ENCODE measurements at places on chromosomes 1 and 21. TPM values are rescaled to one million over a fixed set of nuclear protein-coding genes. Genes with fewer than 3 reads are reported as not detected.

- no peaks in the 10 kb centered on the region for H3K36me3 ChIP-seq
- H3K4me3 ChIP-seq = peak overlapping the region; percentile 14
- peaks cover 10% of the 10 kb centered on the region for H3K4me1 ChIP-seq
Observed at GRCh38 chr21:35046880-35047229, 2.2 kb downstream of the RUNX1 start.

GRCh38 chr1:201724766-201725118 is 104.2 kb upstream of the IPO9 start:
- H3K4me1 ChIP-seq = peaks cover 21% of the 10 kb centered on the region
- H3K36me3 ChIP-seq = no peaks in the 10 kb centered on the region
- H3K27me3 ChIP-seq = no peaks in the 10 kb centered on the region

- peaks cover 8% of the 10 kb centered on the region for H3K36me3 ChIP-seq
- H3K27me3 ChIP-seq = no peaks in the 10 kb centered on the region
- no peaks in the 10 kb centered on the region for H3K4me1 ChIP-seq
- H3K27ac ChIP-seq = no peak overlapping the region
Observed at GRCh38 chr1:99749504-99750347, 16.7 kb downstream of the FRRS1 start.

- no peak overlapping the region for H3K4me3 ChIP-seq
- no peaks in the 10 kb centered on the region for H3K27me3 ChIP-seq
- no peaks in the 10 kb centered on the region for H3K36me3 ChIP-seq
- DNase-seq = no peak
- H3K27ac ChIP-seq = no peak overlapping the region
Observed at GRCh38 chr1:73755649-73756048, 442.3 kb downstream of the LRRIQ3 start.

DNA sequence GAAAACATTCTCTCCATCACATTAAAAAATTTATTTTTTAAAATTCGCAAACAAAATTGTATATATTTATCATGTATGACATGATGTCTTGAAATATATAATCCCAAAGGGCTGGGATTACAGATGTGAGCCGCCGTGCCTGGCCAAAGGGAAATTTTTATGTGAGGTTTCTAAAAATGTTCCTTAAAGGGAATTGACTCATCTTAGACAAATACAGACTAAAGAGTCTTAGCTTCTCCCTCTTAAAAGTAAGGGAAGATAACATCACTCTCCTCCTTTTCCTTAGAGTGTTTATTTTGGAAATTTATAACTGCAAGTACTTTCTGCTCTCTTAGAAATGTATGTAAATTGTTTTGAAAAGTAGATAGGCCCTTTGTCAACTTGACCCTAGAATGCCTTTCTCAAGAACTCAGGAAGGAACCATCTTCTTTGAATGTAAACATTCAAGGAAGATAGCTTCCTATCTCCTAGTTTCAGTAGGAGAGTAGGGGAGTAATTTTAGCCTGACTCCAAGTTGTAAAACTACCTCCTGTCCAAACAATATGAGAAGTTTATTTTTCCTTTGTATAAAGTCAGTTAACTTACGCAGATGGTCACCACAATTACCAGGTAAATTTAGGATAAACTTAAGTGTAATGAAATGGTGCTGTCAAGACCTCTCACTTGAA is 59.5 kb downstream of the C21orf91 start:
- H3K27ac ChIP-seq = no peak overlapping the region
- H3K4me3 ChIP-seq = no peak overlapping the region
- H3K36me3 ChIP-seq = no peaks in the 10 kb centered on the region

AMPD1 gene
- total RNA-seq = not detected

CD5L gene
- total RNA-seq = not detected

ZMYND12 gene
- not detected for total RNA-seq

TNFRSF9 gene
- total RNA-seq = not detected

UBL4B gene
- not detected for total RNA-seq
